ENCODE measurements at places on chromosomes 13 and 19. TPM values are rescaled to one million over a fixed set of nuclear protein-coding genes. Genes with fewer than 3 reads are reported as not detected.

GGN gene
- 0.11 TPM for total RNA-seq

RDH13 gene
- total RNA-seq, result 16.5 TPM

MYO1F gene
- 385 TPM for total RNA-seq

B3GNT8 gene
- total RNA-seq, result 2.8 TPM

PSPN gene
- 1.9 TPM for total RNA-seq

VSIG10L gene
- total RNA-seq, result 2.4 TPM

TMEM255B gene
- 2.9 TPM for total RNA-seq

ERICH4 gene
- total RNA-seq, result not detected

CYP4F8 gene
- not detected for total RNA-seq

OR7A5 gene
- total RNA-seq, result not detected

OLFM2 gene
- 9.0 TPM for total RNA-seq

PPFIA3 gene
- 1.3 TPM for total RNA-seq

SH2D3A gene
- total RNA-seq, result 20.8 TPM

LHFPL6 gene
- total RNA-seq, result 0.84 TPM

Measured in T-helper 2 cell treated with Interferon-gamma antibody and Interleukin-4, amounts not matched to agents 100 ng/mL and 5 ng/mL, for 36 hours (primary cell).